CD4-positive, alpha-beta T cell (primary cell): ENCODE measurements at places on chromosomes 6 and 20. TPM values are rescaled to one million over a fixed set of nuclear protein-coding genes. Genes with fewer than 3 reads are reported as not detected.
A peak's percentile ranks its signal among the peaks of the same experiment; 100 is the strongest.

FILIP1 gene
- not detected for total RNA-seq

GRCh38 chr6:22026164-22026678 is 270.6 kb downstream of the PRL start:
- no peak overlapping the region for H3K4me3 ChIP-seq
- H3K27ac ChIP-seq, result no peak overlapping the region
- H3K36me3 ChIP-seq, result no peaks in the 10 kb centered on the region
- peaks cover 4% of the 10 kb centered on the region for H3K4me1 ChIP-seq
- DNase-seq, result no peak
- no peaks in the 10 kb centered on the region for H3K27me3 ChIP-seq

DNA sequence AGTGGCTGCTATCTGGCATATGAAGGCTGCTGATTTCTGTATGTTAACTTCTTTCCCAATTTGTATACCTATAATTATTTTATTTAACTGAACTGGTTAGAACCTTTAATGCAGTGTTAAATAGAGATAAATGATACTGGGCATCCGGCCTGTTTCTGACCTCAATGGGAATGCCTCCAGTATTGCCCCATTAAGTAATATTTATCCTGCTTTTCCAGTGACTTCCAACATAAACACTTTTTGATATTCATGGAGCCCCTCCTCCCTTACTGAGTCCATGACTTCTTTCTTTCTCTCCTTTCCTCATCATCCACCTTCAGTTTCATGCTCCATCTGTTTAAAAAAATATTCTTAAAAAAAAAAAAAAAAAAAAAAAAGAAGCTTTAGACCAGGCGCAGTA is 8.8 kb downstream of the TRIM27 start:
- peaks cover 10% of the 10 kb centered on the region for H3K4me1 ChIP-seq
- no peak overlapping the region for H3K27ac ChIP-seq
- H3K4me3 ChIP-seq, result no peak overlapping the region

KHDC3L gene
- not detected for total RNA-seq

DNA sequence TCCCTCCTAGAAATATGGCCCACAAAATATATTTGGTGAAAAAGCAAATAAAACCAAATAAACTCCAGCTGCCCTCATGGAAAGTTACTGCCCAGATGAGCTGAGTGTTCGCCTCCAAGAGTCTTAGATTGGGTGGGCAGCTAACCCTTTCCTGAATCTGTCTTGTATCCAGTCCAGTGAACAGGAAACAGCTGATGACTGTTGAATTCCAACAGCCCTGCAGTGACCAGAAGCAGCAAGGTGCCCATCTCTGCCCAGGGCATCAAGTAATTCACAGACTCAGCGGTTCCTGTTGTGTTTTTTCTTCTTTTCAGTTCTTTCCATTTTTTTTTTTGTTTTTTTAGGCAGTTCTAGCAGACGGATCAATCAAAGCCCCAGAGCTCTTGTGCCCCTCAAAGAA is 199.2 kb downstream of the UBE3D start:
- no peak overlapping the region for H3K27ac ChIP-seq
- H3K4me1 ChIP-seq, result no peaks in the 10 kb centered on the region
- no peaks in the 10 kb centered on the region for H3K27me3 ChIP-seq
- H3K4me3 ChIP-seq, result no peak overlapping the region
- DNase-seq, result no peak

SYCP2L gene
- total RNA-seq, result 0.36 TPM

- H3K36me3 ChIP-seq, result no peaks in the 10 kb centered on the region
- no peak overlapping the region for H3K27ac ChIP-seq
- H3K4me1 ChIP-seq, result no peaks in the 10 kb centered on the region
- DNase-seq, result no peak
Measured at GRCh38 chr6:169931261-169931660, 179.8 kb downstream of the ERMARD start.

- no peaks in the 10 kb centered on the region for H3K27me3 ChIP-seq
- peak within 1 kb of the TSS; percentile 80 for H3K27ac ChIP-seq
- peak within 1 kb of the TSS; percentile 34 for H3K4me3 ChIP-seq
- peaks cover 47% of the 10 kb centered on the region for H3K4me1 ChIP-seq
- H3K36me3 ChIP-seq, result no peaks in the 10 kb centered on the region
- peak; percentile 66 for DNase-seq
Measured at GRCh38 chr6:139291813-139292619, at the start of gene TXLNB. Gene TXLNB, minus strand, starts transcription at chr6:139291998. Its CDS starts 3,099 bp downstream, at chr6:139288899.

- DNase-seq, result no peak
- H3K27me3 ChIP-seq, result no peaks in the 10 kb centered on the region
- no peak overlapping the region for H3K27ac ChIP-seq
- H3K4me1 ChIP-seq, result no peaks in the 10 kb centered on the region
- no peaks in the 10 kb centered on the region for H3K36me3 ChIP-seq
Measured at GRCh38 chr6:50961611-50962010, 142.9 kb downstream of the TFAP2B start.

DNA sequence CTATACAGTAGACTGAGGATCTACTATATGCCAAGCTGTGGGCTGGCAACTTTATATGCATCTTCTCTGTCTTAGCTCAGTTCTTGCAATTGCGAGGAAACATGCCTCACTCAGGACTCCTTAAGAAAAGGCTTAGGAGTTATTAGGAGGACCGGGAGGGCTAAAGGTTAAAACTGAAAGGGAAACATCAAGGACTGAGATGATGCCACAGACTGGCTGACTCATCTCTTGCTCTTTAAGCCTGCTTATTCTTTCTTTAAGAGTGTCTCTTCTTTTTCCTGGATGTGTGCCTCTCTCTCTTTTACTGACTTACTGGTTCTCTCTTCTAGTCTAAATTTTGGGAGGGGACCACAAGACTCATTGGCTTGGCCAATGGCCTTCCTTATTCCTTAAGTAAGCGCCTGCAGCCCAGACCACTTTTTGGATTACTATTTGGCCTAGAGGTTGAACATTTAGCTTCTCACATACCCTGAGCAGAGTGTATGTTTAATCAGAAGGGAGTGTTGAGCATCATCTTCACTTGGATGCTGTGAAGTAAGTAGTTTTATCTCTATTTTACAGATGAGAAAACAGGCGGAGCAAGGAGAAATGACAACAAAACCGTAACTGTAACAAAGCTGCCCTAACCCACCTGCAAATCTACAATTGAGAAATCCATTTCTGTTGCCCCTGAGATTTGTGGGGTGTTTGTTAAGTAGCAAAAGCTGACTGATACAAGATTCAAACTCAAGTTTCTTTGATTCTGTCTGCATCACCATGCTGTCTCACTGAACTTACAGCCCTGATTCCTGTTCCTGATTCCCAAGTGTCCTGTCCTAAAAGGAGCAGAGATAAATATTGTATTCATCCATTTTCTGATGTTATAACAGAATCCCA is 7.2 kb upstream of the SDC4 start:
- DNase-seq, result no peak
- H3K27me3 ChIP-seq, result no peaks in the 10 kb centered on the region
- no peak overlapping the region for H3K4me3 ChIP-seq
- H3K27ac ChIP-seq, result no peak overlapping the region
- H3K36me3 ChIP-seq, result no peaks in the 10 kb centered on the region

GRCh38 chr6:147301070-147301469 is 96.9 kb downstream of the STXBP5 start:
- H3K4me3 ChIP-seq, result no peak overlapping the region
- no peak overlapping the region for H3K27ac ChIP-seq
- no peaks in the 10 kb centered on the region for H3K4me1 ChIP-seq
- no peaks in the 10 kb centered on the region for H3K27me3 ChIP-seq

DDO gene
- not detected for total RNA-seq

RIPOR3 gene
- total RNA-seq, result not detected

UST gene
- total RNA-seq, result 3.7 TPM

MYH7B gene
- 0.53 TPM for total RNA-seq

GRCh38 chr20:60071965-60072364 is 113.7 kb downstream of the CDH26 start:
- no peak for DNase-seq
- no peaks in the 10 kb centered on the region for H3K27me3 ChIP-seq
- no peak overlapping the region for H3K4me3 ChIP-seq
- H3K27ac ChIP-seq, result no peak overlapping the region

- DNase-seq, result no peak
- no peaks in the 10 kb centered on the region for H3K4me1 ChIP-seq
- no peak overlapping the region for H3K27ac ChIP-seq
- H3K27me3 ChIP-seq, result no peaks in the 10 kb centered on the region
- H3K36me3 ChIP-seq, result no peaks in the 10 kb centered on the region
Measured at GRCh38 chr6:112946051-112946450, 598.9 kb downstream of the RFPL4B start.
